ENCODE measurements at places on chromosomes 11 and 22.
A peak's percentile ranks its signal among the peaks of the same experiment; 100 is the strongest.

DNA sequence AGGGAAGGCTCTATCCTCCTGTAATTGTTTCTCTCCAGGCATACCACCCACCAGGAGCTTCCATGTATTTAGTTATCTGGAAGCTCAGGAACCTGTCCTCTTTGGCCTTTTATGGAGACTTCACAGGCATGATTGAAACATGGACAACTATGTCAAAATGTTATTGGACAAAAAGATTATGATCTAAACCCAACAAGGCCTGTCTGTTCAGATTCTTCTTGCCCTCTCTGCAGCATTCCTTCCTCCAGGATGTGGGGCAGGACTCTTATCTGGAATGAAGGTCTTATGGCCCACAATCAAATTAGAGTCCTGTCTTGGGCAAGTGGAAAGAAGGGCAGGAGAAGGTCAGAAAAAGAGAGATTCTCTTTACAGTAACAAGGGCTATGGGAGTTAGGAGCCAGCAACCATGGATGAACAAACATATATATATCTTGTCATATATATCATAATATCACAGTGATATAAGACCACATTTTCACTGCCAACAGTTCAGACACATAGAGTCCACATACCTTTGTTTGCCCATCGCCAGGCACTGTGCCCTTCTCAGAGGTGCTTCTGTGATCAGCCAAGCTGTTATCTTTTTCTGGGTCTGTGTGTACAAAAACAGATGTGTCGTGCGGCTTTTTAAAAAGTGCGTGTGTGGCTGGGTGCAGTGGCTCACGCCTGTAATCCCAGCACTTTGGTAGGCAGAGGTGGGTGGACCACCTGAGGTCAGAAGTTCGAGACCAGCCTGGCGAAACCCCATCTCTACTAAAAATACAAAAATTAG lies 42.5 kb upstream of the SUSD2 start:
- no peak for DNase-seq

GRCh38 chr11:45834298-45834756 lies 12.9 kb upstream of the CRY2 start:
- DNase-seq = no peak

DNA sequence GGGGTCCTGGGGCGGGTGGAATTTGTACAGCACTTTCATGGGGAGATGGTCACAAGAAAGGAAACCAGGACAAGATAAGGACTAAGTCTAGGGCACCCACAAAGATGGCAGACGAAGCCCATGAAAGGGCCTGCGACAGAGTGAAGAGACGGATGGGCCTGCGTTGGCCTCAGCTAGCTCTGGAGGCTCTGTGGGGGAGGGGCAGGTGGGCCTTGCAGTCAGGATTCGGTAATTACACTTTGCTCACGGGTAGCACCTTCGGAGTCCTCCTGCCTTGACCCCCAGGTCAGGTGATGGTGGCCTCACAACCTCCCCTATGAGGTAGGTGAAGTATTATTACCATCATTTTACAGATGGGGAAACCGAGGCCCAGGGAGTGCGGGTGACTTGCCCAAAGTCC lies 7.1 kb downstream of the LRRC10B start:
- DNase-seq = no peak

DNA sequence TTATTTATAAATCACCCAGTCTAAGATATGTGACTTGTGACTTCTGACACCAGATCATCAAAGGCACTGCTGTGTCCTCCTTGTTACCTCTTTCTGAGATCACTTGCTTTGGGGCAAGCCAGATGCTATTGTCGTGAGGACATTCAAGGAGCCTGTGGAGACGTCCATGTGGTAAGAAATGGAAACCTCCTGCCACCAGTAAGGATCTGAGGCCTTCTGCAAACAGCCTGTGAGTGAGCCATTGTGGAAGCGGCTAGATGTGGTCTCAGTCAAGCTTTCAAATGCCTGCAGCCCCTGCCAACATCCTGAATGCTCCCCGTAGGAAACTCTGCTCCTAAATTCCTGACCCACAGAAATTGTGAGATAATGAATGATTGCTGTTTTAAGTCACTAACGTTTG lies 11.7 kb upstream of the RDX start:
- no peak for DNase-seq

- DNase-seq = no peak
Measured at GRCh38 chr11:1038921-1039320, 2.4 kb upstream of the MUC6 start.

- DNase-seq = no peak
Measured at GRCh38 chr11:112156153-112156955, 7.5 kb downstream of the IL18 start.

DNA sequence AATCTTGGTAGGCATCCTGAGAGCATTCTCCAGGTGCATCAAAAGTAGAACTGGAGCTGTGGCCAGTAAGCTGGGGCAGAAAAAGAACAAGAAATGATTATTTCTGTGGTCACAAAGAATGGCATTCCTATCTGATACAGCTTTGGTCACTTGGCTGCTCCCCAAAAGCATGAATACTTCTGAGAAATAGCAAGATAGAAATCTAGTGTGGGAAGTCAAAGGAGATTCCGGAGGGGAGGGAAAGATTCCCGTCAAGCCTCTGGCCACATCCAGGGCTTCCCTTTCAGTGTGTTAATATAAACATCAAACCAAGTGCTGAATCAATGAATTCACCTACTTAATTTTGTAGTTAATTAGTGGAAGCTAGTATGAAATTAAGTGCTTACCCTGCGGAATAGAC lies 1185.4 kb downstream of the LRRC4C start:
- peak; percentile 86 for DNase-seq

- no peak for DNase-seq
Measured at GRCh38 chr11:70669871-70670675, 271.7 kb downstream of the CTTN start.

DNA sequence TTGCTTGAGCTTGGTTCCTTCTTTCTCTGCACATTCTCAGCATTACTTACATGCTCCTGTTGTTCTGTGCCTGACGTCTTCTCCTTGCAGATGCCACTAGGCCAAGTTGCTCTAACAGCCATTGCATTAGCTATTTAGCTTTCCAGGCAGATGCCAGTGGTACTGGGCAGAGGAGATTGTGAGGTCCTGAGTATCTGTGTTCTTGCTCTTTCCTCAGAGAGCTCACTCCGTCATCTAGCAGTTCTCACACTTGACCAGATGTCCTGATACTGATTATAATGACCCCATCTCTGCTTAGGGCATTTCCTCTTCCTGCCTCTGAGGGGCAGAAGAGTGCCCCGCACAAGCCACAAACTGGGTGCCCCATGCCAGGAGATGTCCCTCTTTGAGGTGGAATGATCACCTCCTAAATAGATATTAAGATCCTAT lies 30.7 kb downstream of the ARHGAP1 start:
- DNase-seq = no peak

Measured in kidney glomerular epithelial cell (primary cell).